ENCODE measurements at places on chromosomes 11 and 22.

- no peak for DNase-seq
Observed at GRCh38 chr11:111510311-111510710, 1.9 kb downstream of the BTG4 start.

DNA sequence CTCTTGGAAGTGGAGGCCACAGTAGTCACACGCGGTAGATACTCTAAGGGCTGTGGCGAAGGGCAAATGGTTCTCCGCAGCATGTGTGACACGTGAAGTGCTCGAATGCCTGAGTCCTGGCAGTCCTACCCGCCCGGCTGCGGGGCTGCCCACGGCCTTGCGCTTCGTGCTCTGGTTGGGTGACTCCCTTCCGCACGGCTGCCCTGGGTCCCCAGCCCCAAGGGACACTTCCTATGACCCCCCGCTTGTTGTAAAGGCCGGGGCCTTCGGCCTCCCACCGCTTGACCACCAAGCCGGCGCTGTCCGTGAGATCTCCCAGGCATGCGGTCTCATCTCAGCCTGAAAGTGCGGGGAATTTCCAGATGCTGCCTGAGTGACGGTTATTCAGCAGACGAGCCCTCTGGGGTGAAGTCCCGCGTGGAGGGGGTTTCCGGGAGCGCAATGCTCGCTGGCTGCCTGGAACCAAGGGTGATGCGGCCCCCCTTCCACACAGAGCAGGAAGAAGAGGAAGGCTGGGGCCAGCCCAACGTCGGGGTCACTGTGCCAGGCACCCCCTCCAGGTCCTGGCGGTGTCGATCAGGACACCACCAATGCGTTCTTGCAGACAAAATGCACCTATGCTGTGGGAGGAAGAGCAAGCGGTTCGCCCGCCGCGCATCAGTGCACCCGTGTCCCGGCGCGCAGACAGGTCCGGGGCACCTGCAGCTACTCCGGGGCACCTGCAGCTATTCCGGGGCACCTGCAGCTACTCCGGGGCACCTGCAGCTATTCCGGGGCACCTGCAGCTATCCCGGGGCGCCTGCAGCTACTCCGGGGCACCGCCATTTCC is 171.2 kb downstream of the OPCML start:
- no peak for DNase-seq

GRCh38 chr11:117921456-117921855 is 7.7 kb downstream of the TMPRSS13 start:
- no peak for DNase-seq

DNA sequence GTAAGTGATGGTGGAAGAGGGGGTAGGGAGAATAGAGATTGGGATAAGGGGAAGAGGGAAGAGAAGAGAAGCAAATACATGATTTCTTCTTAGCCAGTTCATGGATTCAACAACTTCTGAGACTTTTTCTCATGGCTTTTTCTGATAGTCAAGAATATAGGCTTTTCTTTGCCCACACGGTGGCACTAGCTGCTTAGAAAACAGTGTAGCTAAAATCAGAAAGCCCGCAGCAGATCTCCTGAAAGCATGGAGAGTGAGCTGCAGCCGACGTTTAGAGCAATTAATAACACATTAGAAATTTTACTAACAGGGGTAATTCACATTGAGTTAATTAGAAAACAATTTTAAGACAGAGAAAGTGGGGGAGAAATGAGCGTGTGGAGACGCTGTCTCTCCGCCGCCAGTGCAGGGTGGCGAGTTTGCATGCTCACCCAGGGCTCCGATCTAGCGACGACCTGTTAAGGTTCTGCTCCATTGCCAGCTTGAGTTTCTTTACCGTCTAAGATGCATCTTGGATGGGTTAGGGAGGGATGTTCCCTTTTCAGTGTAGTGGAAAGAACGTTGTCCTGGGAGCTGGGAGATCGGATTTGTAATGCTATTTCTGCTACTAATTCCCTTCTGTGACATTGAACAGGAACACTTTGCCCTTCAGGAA is 3.3 kb upstream of the RAG1 start:
- DNase-seq: peak; percentile 29

GRCh38 chr22:26974034-26974433 is 316.6 kb downstream of the MIAT start:
- DNase-seq: no peak

GRCh38 chr22:39534092-39534506 is 1.6 kb upstream of the RPS19BP1 start:
- no peak for DNase-seq

Data from CD4-positive, alpha-beta T cell treated with Interleukin-6 at 100 ng/mL for 8 hours (primary cell).